ENCODE measurements at places on chromosomes 13 and 19. TPM values are rescaled to one million over a fixed set of nuclear protein-coding genes. Genes with fewer than 3 reads are reported as not detected.

DNA sequence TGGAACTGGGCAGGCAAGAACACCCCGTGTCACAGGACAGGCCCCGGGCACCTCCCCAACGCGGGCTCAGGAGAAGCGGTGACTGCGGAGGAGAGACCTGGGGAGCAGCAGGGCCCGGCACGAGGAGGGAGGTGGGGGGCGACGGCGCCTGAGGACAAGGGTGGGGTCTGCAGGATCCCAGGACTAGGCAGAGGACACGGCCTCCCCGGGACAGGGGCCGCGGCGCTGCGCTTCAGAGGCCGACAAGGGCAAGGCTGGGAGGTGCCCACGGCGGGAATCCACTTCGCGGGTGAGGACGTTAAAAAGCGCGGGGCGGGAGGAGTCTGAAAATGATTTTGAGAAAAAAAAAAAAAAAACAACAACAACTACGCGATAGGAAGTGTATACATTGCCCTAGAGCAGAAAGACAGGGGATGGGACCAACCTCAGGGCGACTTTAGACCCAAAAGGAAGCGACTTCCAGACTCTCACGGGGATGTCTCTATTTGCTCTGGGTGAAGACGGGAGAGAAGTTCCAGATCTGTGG is 44.9 kb downstream of the ZNF611 start:
- no peak for DNase-seq

DNA sequence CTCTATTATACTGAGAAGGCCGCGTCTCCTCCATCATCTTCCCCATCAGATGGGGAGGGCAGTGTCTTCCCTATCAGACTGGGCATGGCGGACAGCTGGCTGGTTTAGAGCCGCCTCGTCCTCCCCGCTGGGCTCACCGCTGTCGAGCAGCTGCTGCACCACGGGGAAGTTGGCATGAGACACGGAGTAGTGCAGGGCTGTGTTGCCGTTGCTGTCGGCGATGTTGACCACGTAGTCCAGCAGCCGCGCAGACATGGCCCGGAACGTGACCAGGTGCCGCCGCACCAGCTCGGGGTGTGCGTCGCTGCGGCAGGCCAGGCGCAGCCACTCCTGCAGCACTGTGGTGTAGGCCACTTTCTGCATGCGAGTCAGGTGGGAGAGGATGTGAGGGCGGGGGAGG is 18.8 kb upstream of the SPC24 start:
- no peak for DNase-seq

The FAM216B gene
- total RNA-seq = not detected

DNA sequence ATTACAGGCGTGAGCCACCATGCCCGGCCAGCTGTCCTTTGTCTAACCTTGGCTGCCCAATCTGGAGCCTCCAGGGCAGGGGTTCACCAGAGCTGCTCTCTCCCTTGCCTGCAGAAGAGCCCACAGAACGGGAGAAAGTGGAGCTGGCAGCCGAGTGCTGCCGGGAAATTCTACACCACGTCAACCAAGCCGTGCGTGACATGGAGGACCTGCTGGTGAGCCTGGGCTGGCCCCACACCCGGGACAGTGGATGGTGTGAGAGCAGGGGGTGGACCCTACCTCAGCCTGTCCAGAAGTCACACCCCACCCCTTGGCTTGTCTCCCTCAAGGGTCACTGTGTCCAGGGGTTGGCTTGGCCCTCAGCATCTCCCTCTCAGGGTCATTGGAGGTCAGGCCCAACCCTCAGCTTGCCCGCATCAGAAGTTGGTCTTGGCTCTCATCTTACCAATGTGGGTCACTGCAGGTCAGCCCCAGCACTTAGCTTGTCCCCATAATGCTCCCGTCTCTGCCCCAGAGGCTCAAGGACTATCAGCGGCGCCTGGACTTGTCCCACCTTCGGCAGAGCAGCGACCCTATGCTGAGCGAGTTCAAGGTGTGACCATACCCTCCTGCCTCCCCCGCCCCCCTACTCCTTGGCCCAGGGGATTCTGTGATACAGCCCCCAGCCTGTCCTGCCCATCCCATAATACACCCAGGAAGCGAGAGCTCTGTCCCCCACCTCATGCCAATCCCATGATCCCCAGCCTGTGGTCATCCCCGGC is 20.4 kb downstream of the ARHGEF1 start:
- DNase-seq = no peak

- DNase-seq = no peak
Observed at GRCh38 chr13:79703772-79704171, 222.8 kb downstream of the NDFIP2 start.

The ERCC2 gene
- 33.1 TPM for total RNA-seq

GRCh38 chr13:41880966-41881365 is 79.9 kb downstream of the VWA8 start:
- DNase-seq = no peak

The CBY2 gene
- not detected for total RNA-seq

The GJB2 gene
- total RNA-seq = 5.5 TPM

DNA sequence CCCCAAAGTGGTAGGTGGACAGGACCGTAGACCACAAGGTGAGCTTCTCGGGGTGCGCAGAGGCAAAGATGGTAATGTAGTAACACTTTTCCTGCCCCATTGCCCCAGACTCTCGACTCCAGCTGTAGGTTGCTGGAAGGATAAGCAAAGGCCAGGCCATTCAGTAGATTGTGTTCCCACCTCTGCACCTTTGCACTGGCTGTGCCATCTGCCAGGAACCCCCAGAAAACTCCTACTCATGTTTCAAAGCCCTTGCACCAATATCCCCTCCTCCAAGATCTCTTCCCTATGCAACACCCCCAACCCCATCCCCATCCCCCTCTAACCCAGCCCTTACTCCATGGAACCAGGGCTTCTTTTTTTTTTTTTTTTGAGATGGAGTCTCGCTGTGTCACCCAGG is 18.3 kb downstream of the IL12RB1 start:
- no peak for DNase-seq

The ZNF154 gene
- total RNA-seq = 0.20 TPM

- no peak for DNase-seq
Observed at GRCh38 chr19:3319643-3320353, 46.6 kb upstream of the NFIC start.

- no peak for DNase-seq
Observed at GRCh38 chr19:29685326-29685725, 20.1 kb downstream of the PLEKHF1 start.

DNA sequence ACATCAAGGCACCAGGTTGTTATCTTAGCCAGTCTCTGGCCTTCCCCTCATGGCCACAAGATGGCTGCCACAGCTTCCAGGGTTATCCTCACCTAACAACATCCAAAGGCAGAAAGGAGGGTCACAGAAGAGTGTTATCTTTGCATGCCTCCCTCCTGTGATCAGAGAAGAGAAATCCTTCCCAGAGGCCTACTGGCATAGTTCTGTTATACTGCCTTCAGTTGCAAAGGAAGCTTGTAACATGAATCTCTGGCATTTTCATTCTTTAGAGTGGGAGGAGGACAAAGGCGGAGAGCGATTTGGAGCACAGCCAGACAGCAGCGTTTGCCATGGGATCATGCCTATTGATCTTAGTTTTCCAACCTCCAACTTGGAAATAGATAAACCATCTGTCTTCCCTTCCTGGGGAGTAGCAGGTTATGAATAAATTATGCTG is 135.7 kb downstream of the DNAJC15 start:
- peak; percentile 51 for DNase-seq

The CACNG8 gene
- 3.8 TPM for total RNA-seq

DNA sequence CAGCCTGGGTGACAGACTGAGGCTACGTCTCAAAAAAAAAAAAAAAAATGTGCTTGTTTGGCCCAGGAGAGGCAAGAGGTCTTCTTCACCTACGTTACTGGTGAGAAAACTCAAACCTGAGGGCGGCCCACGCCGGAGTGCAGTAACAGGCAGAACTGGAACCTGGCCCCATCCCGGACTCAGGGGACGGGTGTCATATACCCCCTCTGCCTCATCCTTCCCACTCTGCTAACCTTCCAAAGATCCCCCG is 414 bp upstream of the ADAT3 start:
- DNase-seq = no peak

The PLEKHJ1 gene
- total RNA-seq = 38.6 TPM

- no peak for DNase-seq
Observed at GRCh38 chr19:40277356-40278059, 7.6 kb downstream of the AKT2 start.

GRCh38 chr19:30224689-30225606 is 147.2 kb upstream of the ZNF536 start:
- no peak for DNase-seq

DNA sequence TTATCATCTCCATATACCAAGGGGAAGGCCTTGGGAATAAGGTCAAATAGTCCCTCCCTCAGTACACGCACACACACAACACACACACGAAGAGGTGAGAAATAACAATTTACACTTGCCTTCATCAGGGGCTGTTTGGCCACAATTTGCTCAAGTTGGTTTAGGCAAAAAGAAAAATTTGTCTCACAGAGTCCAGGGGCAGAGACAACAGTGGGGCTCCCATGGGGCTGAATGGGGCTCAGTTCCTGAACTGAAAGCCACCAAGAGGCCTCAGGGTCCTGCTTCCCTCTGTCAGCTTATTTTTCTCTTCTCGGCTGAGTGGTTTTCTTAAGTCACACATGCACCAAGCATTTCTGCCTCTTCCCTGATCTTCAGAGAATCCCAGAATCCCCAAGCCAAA is 35.5 kb downstream of the PCDH8 start:
- DNase-seq = no peak
